ENCODE measurements at places on chromosomes 5 and 9.
A peak's percentile ranks its signal among the peaks of the same experiment; 100 is the strongest.

- DNase-seq = no peak
These were observed 85.9 kb downstream of the NTRK2 start for GRCh38 chr9:84755380-84755779.

DNA sequence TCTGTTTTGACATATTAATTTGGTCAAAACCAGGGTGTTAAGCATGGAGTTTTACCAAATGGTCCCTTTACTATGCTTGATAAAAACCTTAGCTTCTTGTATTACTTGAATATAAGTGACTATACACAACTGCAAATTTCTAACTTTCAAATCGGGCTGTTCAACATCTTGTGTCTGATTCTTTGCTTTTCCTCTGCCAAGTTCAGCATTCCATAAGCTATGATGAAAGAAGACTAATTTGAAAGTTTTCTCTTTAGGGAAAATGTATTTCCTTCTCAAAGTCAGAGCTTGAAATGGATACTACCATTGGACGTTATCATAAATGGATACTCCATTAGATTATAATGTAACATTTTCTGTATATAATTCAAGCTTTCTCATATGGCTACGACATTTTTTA, 792.9 kb downstream of the EFNA5 start:
- no peak for DNase-seq

DNA sequence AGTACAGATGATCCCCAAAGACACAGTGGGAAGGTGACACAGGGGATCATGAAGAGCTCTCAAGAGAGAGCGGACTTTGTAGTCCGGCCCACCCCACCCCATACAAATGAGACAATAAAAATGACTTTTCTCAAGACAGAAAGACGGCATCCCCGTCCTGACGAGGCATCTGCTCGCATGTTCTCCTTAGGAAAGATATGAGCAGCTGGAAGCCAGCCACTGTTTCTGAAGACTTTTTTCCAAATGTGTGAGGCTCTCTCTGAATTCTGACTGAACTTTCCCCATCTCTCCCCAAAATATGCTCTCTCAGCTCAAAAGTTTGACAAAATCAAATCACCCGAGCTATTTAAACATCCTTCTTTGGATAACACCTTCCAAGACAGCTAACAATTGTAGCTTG, 105.2 kb downstream of the RFK start:
- DNase-seq = no peak

- peak; percentile 88 for DNase-seq
These were observed 1.1 kb downstream of the PRR7 start for GRCh38 chr5:177447611-177448243.

DNA sequence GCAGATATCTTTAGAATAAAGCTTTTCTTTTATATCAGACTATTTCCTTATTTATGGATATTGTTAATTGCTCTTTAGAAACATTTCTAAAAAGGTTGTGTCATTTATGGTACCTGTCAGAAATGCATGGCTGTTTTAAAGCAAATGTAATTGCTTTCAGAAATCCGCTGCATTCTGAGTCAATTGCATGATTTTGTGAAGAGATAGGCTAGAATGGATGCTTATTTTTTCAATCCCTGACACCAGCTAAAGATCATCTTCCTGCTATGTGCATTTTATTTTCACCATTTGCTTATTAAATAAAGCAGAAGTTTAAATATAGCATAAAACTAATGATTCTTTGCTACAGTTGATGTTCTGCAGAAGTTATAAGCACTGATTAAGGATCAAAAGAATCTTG, 170.2 kb upstream of the C9orf72 start:
- DNase-seq = no peak

- no peak for DNase-seq
These were observed 17.6 kb downstream of the PSAT1 start for GRCh38 chr9:78314550-78314949.

- DNase-seq = no peak
These were observed 66.1 kb upstream of the ANKRD55 start for GRCh38 chr5:56299212-56299611.

GRCh38 chr5:82010696-82011095, 38.9 kb downstream of the ATG10 start:
- no peak for DNase-seq

GRCh38 chr5:61402244-61402823, 70.3 kb downstream of the ZSWIM6 start:
- DNase-seq = no peak

- DNase-seq = peak; percentile 59
These were observed at the start of gene PPP2R2B for GRCh38 chr5:146878476-146879172. TSS of gene PPP2R2B (minus strand) at chr5:146878757.

- DNase-seq = no peak
These were observed 7.2 kb downstream of the GAPT start for GRCh38 chr5:58498340-58498942.

DNA sequence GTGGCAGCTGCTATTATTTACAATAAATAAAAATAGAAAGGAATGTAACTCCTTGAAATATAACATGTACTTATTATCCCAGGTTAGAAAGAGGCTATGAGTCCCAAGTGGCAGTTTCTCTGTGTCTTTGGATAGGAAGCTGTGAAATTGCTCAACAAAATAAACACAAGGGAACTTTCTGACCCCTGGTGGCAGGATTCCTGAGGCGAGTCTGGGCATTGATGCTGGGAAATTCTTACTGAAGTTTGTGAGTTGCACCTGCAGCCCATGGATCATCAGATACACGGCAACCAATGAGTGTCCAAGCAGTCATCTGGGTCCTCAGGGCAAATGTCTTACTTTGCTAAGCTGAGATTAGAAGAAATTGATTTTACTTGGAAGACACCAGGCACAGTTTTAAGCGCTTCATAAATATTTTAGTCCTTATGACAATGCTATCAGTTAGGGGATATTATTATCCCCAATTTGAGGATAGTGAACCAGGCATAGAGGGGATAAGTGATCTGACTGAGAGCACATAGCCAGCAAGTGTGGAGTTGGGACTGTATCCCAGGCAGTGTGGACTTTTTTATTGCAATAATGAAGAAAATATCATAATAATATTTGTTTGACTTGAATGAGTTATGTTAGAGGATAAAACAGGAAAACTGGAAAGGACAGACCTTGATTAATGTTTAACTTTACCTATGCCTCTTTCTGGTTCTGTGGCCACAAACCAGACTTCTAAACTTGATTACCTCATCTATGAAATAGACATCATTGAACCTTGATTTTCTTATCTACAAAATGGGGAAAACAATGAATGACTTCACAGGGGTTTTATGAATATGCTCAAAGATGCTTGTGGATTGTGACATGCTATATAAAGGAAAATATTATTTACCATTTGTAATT, 265.5 kb upstream of the ADAMTSL1 start:
- no peak for DNase-seq

All from GOT3 (cell line).